ENCODE measurements at places on chromosomes 7 and 10.
A peak's percentile ranks its signal among the peaks of the same experiment; 100 is the strongest.

- no peaks in the 10 kb centered on the region for H3K36me3 ChIP-seq
- no peaks in the 10 kb centered on the region for H3K4me1 ChIP-seq
- no peak overlapping the region for H3K4me3 ChIP-seq
- H3K27me3 ChIP-seq: no peaks in the 10 kb centered on the region
- no peak overlapping the region for H3K27ac ChIP-seq
Measured at GRCh38 chr10:82150123-82150900, 275.3 kb downstream of the NRG3 start.

DNA sequence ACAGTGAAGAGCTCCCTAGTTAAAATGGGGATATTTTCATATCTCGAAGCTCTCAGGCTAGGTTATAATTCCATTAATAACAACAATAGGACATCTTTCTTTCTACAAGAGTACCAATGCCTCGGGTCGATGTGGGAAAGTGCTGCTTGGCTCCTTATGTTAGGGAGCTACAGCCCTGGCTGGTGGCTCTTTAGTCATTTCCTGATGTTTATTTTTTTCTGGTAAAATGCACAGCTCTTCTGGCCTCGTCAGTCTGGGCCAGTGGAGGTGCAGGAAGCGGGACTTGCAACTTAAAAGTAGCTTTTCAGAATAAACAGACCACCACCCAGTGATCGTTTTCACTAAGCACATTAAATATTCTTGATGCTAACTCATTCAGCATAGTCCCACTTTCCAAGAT, 58.3 kb downstream of the MKX start:
- no peak overlapping the region for H3K27ac ChIP-seq
- no peak overlapping the region for H3K4me3 ChIP-seq
- no peak for DNase-seq
- no peaks in the 10 kb centered on the region for H3K4me1 ChIP-seq
- peaks cover 23% of the 10 kb centered on the region for H3K27me3 ChIP-seq

DNA sequence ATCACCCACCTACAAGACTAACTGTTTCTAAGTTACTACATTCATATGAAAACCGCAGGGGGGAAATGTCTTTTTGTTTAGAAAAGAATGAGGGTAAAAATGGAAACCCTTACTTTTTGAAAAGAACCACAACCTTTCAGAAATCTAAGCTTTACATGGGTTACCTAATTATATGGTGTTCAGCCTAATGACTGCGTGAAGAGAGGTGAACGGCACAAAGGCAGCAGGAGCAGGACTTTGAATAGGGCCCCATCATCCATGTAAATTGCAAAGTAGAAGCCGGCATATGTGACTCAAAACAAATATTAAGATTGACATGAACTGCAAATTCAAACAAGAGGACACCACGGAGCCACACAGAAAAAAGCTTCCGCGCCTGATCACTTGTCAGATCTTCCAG, 25.1 kb downstream of the NEBL start:
- no peaks in the 10 kb centered on the region for H3K4me1 ChIP-seq
- no peaks in the 10 kb centered on the region for H3K36me3 ChIP-seq
- DNase-seq: no peak
- no peak overlapping the region for H3K4me3 ChIP-seq

- H3K27ac ChIP-seq: no peak overlapping the region
- peaks cover 9% of the 10 kb centered on the region for H3K36me3 ChIP-seq
- no peaks in the 10 kb centered on the region for H3K27me3 ChIP-seq
- DNase-seq: no peak
Measured at GRCh38 chr10:804787-805619, 115.5 kb upstream of the DIP2C start.

GRCh38 chr7:144834641-144835144, 1.2 kb downstream of the TPK1 start:
- H3K4me3 ChIP-seq: peak overlapping the region; percentile 98
- peak overlapping the region; percentile 99 for H3K27ac ChIP-seq
- DNase-seq: peak; percentile 38
- H3K4me1 ChIP-seq: peaks cover 37% of the 10 kb centered on the region

- peak; percentile 1 for DNase-seq
- H3K36me3 ChIP-seq: no peaks in the 10 kb centered on the region
- H3K4me3 ChIP-seq: no peak overlapping the region
- no peak overlapping the region for H3K27ac ChIP-seq
- no peaks in the 10 kb centered on the region for H3K27me3 ChIP-seq
Measured at GRCh38 chr10:26367771-26368170, 70.4 kb upstream of the APBB1IP start.

DNA sequence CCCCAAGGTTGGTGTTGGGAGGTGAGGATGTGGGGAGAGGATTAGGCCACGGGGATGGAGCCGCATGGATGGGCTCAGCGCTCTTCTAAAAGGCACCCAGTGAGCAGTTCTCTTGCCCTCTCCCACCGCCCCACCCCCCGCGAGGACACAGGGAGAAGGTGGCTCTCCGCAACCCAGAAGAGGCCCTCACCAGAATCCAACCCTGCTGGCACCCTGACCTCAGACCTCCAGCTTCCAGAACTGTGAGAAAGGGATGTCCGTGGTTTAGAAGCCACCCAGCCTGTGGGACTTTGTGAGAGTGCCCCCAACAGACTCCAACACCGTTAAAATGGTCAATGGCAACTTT, 242.8 kb upstream of the PPP2R2D start:
- no peaks in the 10 kb centered on the region for H3K36me3 ChIP-seq
- peaks cover 23% of the 10 kb centered on the region for H3K27me3 ChIP-seq
- H3K27ac ChIP-seq: no peak overlapping the region
- DNase-seq: no peak
- H3K4me1 ChIP-seq: no peaks in the 10 kb centered on the region

GRCh38 chr7:151168003-151168786, 701 bp upstream of the GBX1 start:
- H3K4me1 ChIP-seq: peaks cover 9% of the 10 kb centered on the region
- peaks cover 55% of the 10 kb centered on the region for H3K27me3 ChIP-seq
- H3K36me3 ChIP-seq: no peaks in the 10 kb centered on the region
- H3K27ac ChIP-seq: no peak overlapping the region
- peak overlapping the region; percentile 67 for H3K4me3 ChIP-seq
- peak; percentile 77 for DNase-seq

GRCh38 chr7:118372530-118372929, 148.0 kb downstream of the ANKRD7 start:
- no peak overlapping the region for H3K27ac ChIP-seq
- DNase-seq: no peak
- peaks cover 4% of the 10 kb centered on the region for H3K27me3 ChIP-seq
- no peak overlapping the region for H3K4me3 ChIP-seq

DNA sequence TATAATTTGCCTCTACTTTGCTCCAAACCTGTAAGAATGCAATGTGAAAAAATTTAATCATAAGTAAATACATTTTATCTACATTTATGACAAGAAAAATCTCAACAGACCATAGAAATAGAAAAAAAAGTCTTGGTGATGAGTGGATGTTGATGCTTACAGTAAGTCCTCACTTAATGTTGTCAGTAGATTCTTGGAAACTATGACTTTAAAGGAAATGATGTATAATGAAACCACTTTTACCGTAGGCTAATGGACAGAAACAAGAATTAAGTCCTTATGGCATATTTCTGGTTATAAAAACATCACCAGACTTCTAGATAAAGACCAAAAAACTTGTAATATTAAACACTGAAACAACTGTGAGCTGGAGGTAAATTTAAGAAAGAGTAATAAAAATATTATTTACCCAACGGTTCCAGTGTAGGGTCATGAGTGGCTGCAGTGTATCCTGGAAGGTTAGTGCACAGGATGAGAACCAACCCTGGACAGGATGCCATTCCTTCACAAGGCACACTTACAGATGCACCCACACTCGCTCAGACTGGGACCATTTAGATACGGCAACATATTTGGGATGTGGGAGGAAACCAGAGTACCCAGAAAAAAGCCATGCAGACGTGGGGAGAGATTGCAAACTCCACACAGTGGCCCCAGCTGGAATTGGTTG, 76.3 kb downstream of the GLCCI1 start:
- H3K36me3 ChIP-seq: peaks cover 40% of the 10 kb centered on the region
- peaks cover 41% of the 10 kb centered on the region for H3K4me1 ChIP-seq

DNA sequence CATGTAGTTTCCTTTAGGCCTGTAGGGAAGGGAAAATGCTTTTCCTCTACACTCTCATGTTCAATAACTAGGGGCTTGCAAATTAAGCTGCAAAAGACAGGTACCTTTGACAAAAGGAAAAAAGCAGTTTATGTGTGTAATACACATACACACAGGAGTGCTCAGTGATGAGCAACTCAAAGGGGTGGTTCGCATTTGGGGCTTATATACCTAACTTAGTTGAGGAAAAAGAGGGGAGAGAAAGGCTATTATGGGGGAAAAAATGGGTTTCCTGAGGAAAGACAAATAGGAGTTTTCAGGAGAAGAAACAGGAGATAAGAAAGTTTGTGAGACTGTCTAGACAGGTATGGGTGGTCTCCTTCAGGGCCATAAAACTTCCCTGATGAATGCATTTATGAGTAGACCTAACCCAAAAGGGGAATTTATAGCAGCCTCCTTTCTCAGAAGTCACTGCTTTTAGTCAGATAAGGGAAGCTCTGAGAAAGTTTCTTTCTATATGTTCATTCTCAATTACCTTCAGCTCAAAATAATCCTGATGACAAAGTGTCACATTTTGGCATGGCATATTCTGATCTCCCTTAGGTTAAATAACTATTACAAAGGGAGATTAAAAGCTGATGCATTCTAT, 55.2 kb upstream of the EZH2 start:
- peaks cover 21% of the 10 kb centered on the region for H3K4me1 ChIP-seq
- no peak for DNase-seq
- peaks cover 19% of the 10 kb centered on the region for H3K36me3 ChIP-seq
- H3K4me3 ChIP-seq: peak overlapping the region; percentile 68
- H3K27ac ChIP-seq: peak overlapping the region; percentile 87

GRCh38 chr10:30827531-30828120, 198.1 kb upstream of the LYZL2 start:
- H3K36me3 ChIP-seq: no peaks in the 10 kb centered on the region
- H3K4me3 ChIP-seq: no peak overlapping the region
- H3K4me1 ChIP-seq: no peaks in the 10 kb centered on the region
- no peak for DNase-seq
- no peaks in the 10 kb centered on the region for H3K27me3 ChIP-seq

- H3K4me1 ChIP-seq: peaks cover 27% of the 10 kb centered on the region
- peak overlapping the region; percentile 32 for H3K27ac ChIP-seq
- no peaks in the 10 kb centered on the region for H3K27me3 ChIP-seq
Measured at GRCh38 chr10:12699258-12699700, 302.2 kb downstream of the CCDC3 start.

DNA sequence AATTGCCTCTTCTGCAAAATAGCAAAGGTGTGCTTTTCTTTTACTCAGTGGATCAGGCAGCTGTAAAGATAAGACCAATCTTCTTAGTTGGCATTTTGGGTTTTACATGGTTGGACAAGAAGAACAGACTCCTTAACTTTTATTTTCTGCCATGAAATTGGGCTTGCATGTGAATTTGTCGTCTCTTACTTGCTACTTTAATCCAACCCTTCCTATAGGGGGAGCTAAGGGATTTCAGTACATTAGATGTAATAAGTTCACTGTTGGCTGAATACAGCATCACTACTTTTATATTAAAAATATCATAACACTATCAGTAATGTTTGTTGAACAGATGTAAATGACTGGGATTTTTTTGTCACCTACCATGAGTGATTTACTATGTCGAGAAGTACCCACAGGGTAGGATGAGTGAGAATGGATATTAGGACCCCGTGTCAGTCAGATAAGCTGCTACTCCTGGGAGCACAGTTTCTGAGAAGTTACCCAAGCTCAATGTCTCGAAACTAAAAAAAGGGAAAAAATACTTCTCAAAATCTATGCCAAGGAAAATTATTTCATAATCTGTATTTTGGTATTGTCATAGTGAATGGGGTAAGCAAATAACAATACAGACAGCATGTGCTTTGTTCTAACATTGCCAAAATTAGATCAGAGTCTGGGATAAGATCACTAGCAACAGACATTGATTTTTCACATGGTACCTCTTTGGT, 127.4 kb upstream of the AGR3 start:
- DNase-seq: no peak
- H3K4me1 ChIP-seq: peaks cover 11% of the 10 kb centered on the region
- H3K4me3 ChIP-seq: no peak overlapping the region
- H3K36me3 ChIP-seq: no peaks in the 10 kb centered on the region
- no peak overlapping the region for H3K27ac ChIP-seq
- no peaks in the 10 kb centered on the region for H3K27me3 ChIP-seq

DNA sequence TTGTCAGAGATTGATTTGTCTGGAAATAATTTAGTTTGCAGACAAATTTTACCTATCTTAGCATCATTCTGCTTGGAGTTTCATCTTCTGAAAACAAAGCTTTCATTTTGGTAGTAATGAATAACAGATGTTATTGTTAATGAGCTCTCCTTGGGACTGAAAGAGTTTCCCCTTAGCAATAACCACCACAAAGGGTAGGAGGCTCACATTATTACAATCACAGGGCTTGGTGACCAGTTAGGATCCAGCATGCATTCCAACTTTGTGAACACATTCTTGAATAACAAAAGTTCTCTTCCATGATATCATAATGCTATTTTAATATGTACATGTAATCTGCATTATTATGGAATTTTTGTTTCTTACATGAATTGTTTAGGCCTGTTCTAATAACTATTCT, 148.8 kb upstream of the VWC2 start:
- no peaks in the 10 kb centered on the region for H3K36me3 ChIP-seq
- H3K4me3 ChIP-seq: no peak overlapping the region
- no peaks in the 10 kb centered on the region for H3K27me3 ChIP-seq
- H3K27ac ChIP-seq: no peak overlapping the region
- DNase-seq: no peak

DNA sequence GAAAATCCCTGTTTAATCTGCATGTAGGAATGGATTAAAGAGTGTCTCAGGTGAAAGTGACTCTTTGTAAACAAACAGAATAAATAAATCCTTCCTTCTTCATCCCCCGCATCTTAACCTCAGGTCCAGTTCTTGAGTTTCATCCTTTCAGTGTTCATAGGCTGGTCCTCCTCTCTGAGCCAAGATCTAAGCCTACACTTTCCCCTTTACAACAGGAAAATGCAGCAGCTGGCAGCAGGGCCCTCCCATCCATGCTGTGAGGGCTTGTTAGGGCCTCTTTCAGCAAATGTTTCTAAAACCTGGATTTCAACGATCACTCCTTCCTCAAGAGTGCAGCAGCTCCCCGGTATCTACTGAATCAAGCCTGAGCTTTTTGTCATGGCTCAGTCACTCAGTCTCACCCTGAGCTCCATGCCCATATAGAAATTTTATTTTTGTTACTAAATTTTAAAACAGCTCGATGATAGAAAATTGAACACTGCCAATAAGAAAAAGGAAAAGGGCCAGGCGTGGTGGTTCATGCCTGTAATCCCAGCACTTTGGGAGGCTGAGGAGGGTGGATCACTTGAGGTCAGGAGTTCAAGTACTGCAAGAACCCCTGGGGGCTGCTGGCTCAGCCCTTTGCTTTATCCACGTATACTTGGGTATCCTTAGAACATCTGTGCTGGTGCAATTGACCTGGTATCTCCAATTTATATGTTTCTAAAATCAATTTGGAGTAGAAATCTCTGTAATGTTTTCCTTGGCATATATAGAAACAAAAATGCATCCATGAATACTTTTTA, 15.6 kb downstream of the BLNK start:
- no peaks in the 10 kb centered on the region for H3K36me3 ChIP-seq
- H3K27ac ChIP-seq: no peak overlapping the region
- H3K27me3 ChIP-seq: no peaks in the 10 kb centered on the region
- DNase-seq: no peak
- no peaks in the 10 kb centered on the region for H3K4me1 ChIP-seq

Measured in activated naive CD8-positive, alpha-beta T cell treated with anti-CD3 and anti-CD28 coated beads for 36 hours (primary cell).